Dermis microvascular lymphatic vessel endothelial cell (primary cell): ENCODE measurements at places on chromosomes 5 and 9.

DNA sequence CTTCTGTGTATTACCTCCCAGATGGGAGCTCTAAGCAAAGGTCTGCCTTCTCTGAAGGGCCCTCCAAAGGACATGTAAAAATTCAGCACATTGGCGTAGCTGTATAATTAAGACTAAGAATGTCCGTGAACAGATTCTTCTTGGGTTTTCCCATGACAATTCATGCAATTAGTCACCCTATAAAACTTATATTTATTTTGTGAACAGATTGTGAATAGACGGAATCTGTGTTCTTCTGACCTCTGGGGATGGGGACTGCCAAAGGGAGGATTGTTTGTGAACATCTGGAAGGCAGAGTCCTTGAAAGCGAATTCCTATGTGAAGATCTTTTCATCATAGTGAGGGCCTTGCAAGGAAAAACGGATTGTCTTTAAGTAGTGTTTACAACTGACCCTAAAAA lies 111.3 kb downstream of the EGFLAM start:
- DNase-seq, result no peak

DNA sequence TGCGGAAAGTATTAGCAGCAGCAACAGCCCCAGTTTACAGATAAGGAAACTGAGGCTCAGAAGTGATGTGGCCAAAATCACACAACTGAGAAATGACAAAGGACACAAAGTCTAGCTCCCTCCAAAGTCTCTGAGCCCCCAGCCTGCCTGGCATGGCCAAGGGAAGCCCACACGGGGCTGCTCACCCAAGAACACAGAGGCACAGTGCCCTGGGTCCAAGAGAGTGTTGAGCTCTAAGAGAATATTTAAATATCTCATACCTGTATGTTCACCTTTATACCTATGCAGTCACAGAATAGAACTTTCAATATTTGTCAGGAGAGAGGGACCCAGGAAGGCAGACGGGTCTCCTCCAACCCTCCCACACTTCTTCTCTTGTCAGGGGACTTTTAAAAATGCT lies 16.6 kb downstream of the VAV2 start:
- DNase-seq, result no peak

GRCh38 chr5:10892911-10893215 lies 131.8 kb upstream of the DAP start:
- DNase-seq, result no peak

DNA sequence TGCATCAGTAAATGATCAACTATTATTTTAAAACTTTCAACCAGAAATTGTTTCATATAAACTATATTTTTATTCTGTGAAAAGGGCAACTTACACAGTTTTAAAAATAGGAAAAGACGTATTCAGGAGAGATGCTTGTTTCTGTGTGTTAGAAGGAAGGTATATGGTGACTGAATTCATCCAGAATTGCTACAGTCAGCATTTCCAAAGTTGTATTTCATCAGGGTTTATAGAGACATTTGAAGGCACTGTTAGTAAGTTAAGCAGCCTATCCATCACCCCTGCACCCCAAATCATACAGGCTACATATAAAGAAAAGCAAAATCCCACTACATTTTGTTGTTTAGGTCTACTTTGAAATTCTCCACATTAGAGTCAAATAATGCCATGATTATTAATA lies 716.0 kb downstream of the KCTD16 start:
- no peak for DNase-seq

DNA sequence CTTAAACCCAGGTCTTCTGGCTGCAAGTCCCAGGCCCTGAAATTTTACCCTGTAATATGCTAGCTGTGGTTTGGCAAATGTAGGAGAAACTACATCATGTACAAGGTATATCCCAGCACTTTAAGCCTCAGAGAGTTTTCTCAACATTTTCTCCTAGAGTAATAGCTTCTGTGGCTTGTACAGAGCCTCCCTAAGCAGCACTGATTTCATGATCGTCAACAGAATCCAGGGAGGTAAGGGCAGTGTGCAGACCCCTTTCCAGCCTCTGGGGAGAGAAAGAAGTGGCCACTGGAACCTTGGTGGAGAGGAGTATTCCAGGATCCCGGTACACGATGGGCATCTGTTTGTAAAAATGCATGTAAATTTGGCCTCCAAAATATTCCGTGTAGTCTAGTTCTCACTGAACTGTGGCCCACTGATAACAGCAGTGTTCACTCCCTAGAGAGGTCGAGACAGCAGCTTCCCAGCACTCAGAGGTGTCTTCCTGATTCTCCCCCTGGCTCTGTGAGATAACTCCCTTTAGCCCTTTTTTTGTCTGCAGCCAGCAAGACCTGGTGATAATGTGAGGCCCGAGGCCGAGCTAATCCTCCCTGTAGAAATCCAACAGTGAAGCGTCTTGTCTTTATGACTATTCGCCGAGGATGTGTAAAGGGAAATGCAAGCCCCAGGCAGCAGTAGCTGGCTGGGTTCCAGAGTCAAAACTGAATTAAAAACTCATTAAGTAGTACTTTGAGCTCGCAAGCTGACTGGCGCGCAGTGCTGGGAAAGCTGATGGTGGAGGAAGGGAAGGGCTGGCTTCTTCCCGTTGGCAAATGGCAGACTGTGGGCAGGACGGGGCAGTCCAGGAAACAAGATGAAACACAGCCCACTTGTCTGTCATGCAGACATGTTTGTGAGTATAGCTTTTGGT lies 59.0 kb downstream of the MAP1B start:
- peak; percentile 67 for DNase-seq
